Left lobe of liver (tissue), 2 donors: ENCODE measurements at places on chromosomes 6 and 20. TPM values are rescaled to one million over a fixed set of nuclear protein-coding genes. Genes with fewer than 3 reads are reported as not detected.
A peak's percentile ranks its signal among the peaks of the same experiment; 100 is the strongest.

- peak; percentile 79 for DNase-seq
Observed at GRCh38 chr6:26071135-26071534, 16.1 kb upstream of the HFE start.

Gene SCRT2
- not detected for total RNA-seq

Gene ABT1
- 7.3 TPM for total RNA-seq

GRCh38 chr6:13813621-13814175, 659 bp downstream of the MCUR1 start:
- DNase-seq = peak; percentile 84

DNA sequence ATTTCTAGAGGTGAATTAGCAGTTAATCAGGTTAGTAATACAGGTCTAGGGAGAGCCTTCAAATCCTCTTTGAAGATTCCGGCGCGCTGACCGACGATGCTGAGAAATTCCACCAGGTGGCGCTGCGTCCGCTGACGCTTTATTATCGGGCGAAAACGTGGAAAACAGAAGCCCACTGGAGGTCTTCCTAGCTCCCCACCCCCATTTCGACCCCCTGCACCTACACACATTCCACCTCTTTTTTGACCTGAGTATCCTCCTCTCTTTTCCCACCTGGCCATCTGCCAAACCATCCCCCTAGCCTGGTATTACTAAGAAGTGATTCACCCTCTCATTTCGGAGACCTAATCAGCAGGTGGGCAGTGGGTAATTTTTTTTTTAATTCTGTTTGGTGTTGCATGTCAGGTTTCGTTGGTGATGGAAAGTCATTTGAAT, 65.4 kb upstream of the RIN2 start:
- DNase-seq = peak; percentile 56
